ENCODE measurements at places on chromosomes 3 and 15.

GRCh38 chr3:160291909-160292299, 66.7 kb downstream of the C3orf80 start:
- no peak for DNase-seq

DNA sequence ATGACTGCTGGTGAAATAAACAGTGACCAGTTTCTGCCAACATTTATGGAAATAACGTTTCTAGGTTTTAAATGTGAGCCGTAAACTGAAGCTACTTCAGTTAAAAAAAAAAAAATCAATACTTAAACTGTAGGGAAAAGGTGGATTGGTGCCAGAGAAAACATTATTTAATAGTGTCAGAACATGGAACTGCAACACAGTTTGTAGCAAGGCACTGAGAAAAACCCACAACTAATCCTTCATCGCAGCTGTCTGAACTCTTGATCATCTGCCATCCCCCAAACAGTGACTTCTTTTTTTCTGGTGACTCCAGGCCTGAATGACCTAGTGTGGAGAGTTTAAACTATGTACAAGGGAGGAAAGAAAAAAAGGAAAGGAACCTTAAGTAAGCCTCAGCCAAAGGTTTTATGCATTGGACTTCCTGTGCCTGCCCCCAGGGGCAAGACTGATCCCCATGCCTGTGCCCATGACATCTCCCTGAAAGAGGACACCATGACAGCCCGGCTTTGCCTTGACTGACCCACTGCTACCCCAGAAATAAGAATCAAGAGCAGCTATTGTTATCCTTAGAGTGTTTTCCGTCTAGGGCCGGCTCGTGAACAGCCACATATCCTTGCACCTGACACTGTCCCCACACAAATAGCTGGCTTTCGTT, 33.1 kb downstream of the CRTAP start:
- no peak for DNase-seq

GRCh38 chr3:154538566-154539360, 108.8 kb upstream of the GPR149 start:
- DNase-seq, result no peak

GRCh38 chr3:118228151-118228550, 806.5 kb downstream of the IGSF11 start:
- DNase-seq, result no peak

GRCh38 chr3:179432451-179432850, 18.8 kb downstream of the GNB4 start:
- DNase-seq, result no peak

- DNase-seq, result no peak
Measured at GRCh38 chr3:45647148-45647619, 42.0 kb upstream of the SACM1L start.

DNA sequence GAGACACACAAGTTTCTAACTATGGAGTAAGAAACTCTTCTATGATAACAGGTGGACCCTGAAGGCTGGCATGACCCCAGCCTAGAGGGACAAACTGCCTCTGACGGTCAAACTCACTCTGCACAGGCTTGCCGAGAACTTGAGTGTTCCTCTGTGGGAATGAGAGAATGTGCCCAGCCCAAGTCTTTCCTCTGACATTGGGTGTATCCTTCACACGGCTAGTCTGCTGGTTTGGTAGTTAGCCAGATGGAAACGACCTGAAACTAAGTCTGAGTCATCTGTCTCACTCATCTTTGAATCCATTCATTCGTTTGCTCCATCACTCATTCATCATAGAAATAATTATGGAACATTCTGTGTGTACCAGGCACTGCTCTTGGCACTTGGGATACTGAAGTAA, 198.4 kb downstream of the ATP10A start:
- DNase-seq, result no peak

- DNase-seq, result no peak
Measured at GRCh38 chr3:165195640-165196576, at the start of gene SLITRK3. SLITRK3 (minus strand) TSS chr3:165196384; CDS start chr3:165190830, 5,554 bp downstream.

GRCh38 chr3:116963802-116964201, 254.2 kb downstream of the TUSC7 start:
- DNase-seq, result no peak

- DNase-seq, result no peak
Measured at GRCh38 chr3:139652561-139652960, 25.2 kb downstream of the NMNAT3 start.

GRCh38 chr3:11565072-11565471, 78.6 kb downstream of the VGLL4 start:
- DNase-seq, result no peak

DNA sequence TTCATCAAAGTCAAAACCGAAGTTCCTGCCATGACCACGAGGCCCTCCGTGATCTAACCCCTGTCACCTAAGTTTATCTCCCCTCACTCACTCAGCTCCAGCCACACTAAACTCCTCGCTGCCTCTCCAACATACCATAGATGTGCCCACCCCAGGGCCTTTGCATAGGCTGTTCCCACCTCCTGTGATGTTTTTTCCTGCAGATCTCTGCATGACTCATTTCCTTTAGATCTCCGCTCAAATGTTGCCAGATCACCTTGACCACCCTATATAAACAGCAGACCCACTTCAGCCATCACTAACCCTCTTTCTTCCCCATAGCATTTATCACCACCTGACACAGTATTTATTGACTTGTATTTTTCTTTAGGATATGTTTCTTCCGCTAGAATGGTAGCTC, 58.5 kb downstream of the HRH1 start:
- DNase-seq, result no peak

DNA sequence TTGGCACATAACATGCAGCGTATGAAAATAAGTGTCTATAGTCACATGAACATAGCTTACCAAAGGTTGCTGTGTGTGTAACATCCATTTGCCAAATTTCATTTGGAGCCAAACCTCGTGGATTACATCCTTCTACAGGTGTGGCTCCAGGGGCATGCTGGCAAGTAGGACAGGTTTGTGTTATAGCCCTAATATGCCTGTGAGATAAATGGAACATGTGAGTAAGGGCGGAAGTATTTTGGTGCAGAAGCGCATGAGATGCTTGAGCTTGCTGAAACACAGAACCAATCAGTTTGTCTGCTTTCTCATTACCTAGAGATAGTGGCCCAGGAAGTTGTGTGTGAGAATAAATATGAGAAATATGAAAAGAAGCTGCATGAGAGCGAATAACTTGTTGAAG, 21.8 kb upstream of the XCR1 start:
- no peak for DNase-seq

- DNase-seq, result no peak
Measured at GRCh38 chr15:78209646-78210348, 24.6 kb downstream of the ACSBG1 start.

- DNase-seq, result no peak
Measured at GRCh38 chr3:99837715-99838114, 20.1 kb downstream of the CMSS1 start.

GRCh38 chr3:100403362-100404249, 2.3 kb downstream of the LNP1 start:
- DNase-seq, result no peak

- DNase-seq, result no peak
Measured at GRCh38 chr3:138479438-138479863, 45.0 kb downstream of the ESYT3 start.

DNA sequence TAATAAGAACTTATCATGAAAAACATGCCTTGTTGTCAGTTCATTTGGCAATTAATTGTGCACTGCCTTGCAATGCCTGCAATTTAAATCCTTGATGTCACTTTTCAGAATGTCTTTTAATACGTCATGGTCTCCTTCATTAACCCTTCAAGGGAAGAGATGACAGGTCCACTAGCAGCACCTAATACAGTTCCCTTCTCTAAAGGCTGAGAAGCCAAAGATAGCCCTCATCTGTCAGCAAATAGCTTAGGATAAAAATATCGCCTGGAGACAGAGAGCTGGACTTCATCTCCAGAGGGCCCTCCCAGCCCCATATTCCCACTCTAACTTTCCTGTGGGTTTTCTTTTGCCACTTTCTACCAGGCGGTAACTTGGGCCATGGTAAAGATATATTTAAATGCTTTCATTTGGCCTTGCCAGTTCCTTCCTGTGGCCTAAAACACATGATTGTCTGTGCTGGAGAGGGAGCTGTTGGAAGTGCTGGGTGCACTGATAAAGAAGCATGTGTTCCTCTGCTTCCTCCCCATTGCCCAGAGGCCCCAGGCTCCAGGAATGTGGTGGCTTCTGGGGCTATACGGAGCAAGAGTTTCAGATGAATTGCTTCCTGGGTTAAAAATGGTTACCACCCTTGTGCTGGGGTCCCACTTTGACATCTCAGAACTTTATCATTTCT, 76.3 kb upstream of the UMPS start:
- DNase-seq, result no peak

- DNase-seq, result no peak
Measured at GRCh38 chr3:175186511-175186910, 327.4 kb downstream of the NAALADL2 start.

- no peak for DNase-seq
Measured at GRCh38 chr15:87764461-87765240, 491.9 kb downstream of the NTRK3 start.

- DNase-seq, result no peak
Measured at GRCh38 chr3:105762749-105763658, 105.8 kb downstream of the CBLB start.

- DNase-seq, result no peak
Measured at GRCh38 chr3:32685543-32686185, 676 bp downstream of the CNOT10 start.

DNA sequence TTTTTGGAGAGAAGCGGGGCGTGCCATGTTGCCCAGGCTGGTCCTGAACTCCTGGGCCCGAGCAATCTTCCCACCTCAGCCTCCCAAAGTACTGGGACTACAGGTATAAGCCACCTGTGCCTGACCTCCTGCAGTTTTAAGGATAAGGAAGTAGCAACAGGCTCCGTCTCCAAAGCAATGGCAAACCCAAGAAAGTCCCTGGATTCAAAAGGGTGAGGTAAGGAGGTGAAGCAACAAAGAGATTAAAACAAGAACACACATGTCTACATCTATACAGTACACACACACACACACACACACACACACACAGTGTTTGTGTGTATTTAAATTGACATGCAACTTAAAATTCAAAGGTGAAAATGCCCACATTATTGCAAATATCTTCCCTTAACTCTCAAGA, 58.9 kb downstream of the ABCC5 start:
- DNase-seq, result no peak

DNA sequence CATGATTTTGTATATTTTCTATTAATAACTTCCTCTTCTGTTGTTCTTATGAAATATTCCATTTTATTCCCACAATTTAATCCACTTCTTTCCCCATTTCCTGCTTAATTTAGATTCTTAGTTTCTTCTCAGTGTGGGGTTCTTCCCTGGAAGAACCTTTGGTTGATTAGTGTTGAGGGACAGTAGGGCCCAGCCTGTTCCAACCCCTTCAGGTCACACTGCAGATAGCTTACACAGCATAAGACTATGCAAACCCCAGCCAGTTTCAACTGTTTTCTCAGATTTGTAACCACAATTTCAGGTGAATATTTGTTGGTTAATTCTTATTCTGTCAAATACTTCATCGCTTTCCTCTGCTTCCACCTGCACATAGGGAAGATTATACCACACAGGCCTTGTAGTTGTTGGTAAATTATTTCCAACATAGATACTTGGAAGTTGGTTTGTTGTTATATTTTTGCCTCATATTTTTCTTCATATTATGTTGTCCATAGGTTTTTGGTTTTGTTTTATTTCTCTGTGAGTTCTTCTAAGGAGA, 34.7 kb downstream of the AADACL2 start:
- DNase-seq, result no peak

DNA sequence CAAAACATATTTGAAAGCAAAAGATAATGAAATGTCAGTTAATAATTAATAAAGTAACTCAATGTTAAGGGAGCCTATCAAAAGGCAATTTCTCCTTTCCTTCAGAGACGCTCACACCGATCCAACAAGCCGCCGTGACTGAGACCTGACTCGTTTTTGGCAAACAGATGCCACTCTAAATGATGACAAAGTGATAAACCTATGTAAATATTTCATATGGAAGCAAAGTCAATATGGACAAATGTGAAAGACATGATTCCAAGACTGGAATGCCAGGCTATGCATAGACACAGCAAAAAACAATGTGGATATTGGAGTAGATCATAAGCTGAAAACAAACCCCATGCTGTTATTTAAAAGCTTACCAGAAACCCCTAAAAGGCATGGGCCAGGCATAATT, 137.2 kb upstream of the SUCLG2 start:
- no peak for DNase-seq

DNA sequence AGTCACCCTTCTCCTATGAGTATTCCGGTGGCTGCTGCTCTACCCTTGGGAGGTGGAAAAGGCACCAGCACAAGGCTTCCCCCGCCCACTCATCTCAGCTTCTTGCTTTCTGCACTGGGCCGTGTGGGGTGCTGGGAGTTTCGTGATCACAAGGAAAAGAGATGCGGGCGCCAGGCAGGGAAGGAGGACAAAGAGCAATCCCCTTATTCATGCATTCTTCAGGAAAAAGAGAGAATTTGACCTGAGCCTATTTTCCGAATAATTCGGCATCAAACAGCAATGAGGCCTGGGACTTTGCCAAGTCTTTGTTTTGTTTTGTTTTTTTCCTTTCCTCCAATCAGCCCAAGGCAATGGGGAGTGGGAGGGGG, 102.2 kb upstream of the LPP start:
- no peak for DNase-seq

- no peak for DNase-seq
Measured at GRCh38 chr15:34855893-34856292, 60.5 kb upstream of the ACTC1 start.

DNA sequence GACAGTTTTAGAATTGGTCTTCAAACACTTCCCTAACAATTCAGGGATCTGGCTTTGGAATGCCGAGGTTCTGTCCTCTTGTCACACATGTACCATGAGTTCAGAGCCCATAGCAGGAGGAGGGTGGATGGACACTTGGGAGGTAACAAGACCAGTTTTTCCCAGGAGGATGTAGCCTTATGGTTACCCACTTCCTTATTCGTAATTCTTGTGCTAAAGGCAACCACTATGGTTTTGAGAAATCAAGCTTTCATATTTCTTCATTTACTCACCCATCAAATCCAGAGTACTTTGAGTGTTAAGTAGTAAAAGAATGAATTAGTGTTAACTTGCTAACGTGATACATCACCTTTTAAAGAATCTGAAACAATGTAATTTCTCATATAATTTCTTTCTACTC, 479.6 kb upstream of the ALCAM start:
- DNase-seq, result no peak

DNA sequence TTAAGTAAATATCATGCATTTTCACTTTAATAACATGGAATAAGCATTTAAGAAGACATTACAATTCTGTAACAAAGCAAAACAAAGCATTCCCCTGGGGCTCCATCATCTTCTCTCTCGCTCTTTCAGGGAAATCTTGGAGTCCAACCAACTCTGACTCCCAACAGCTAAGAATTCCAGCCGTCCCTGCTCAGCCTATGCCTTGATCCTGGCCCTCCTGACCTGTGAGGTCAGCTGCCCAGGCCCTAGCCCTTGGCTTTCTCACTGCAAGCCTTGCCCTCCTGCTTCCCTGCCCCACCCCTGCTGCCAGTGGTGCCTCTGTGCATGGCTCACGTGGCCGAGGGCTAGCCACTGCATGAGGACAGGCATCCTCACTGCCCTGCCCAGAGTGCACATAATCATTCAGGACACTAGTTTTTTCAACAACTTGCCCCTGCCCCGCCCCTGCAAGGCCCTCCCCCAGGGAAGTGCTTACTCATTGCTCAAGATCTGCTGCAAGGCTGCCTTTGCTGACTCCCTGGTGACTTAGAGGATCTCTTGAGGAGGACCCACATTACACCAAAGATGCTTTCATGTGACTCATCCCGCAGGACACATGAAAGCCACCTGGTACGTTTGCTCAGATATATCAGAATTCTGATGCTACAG, 37.6 kb downstream of the MTMR10 start:
- no peak for DNase-seq

Data from CD4-positive, alpha-beta T cell treated with Interleukin-4 for 1 hour (primary cell).